ENCODE measurements at places on chromosomes 4 and X.

- DNase-seq: peak; percentile 33
These were observed at the start of gene COX7B for GRCh38 chrX:77899081-77899828. Gene COX7B, plus strand, starts transcription at chrX:77899468. Its CDS starts 86 bp downstream, at chrX:77899554.

- no peak for DNase-seq
These were observed 272.5 kb downstream of the ARHGAP10 start for GRCh38 chr4:148004228-148004857.

DNA sequence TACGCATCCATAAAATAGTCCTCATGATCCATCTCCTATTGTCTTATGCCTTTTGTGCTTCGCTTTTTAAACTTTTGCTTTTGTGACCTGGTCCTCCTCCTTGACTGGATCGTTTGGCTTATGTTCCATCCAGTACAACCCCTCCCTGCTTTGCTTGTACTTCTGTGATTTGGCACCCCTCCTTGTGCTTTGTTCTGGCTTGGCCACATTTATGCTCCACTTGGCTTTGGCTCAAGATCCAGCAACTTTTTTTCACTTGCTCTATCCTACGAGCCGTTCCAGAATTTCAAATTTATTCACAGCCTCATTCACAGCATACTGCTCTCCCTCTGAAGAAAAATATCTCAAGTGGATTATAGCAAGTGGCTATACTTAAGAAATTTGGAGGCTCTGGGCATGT is 28.0 kb upstream of the GLRA2 start:
- no peak for DNase-seq

DNA sequence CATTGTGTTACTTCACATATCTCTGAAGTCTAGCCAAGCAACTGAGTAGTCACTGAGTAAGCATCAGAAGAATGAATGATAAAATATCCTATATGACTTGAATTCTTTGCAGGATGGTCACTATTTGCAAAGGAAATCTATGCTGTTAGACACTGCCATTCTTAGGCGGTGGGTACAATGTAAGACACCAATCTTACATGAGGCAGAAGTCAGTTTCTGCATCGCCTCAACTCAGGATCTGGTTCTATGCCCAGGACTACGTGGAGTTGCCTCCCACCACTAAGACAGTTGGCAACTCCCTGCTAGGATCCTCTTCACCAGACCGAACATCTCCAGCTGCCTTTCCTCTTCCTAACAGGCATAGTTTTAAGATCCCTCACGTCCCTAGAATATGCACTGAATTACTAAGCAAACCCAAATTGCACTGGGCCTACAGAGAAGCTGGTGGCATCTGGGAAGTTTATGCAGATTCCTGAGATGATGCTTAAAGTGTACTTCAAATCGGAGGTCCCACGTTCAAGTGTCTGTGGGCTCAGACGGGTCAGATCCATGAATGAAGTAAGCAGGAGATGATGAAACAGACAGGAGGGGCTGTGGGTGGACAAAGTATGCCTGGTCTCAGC is 45.6 kb downstream of the SEL1L3 start:
- DNase-seq: no peak

DNA sequence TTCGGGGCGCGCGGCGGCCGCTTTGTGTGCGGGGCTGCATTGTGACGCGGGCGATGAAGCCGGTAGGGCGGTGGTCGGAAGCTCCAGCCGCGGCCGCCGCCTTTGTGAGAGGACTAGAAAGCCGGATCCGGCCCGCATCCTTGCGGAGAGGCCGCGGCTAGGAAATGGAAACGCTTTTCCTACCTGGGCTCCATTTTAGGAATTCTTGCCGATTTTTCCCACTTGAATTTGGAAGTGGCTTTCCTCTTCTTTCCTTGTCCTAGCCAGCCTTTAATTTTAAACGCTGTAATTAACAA is 708 bp downstream of the TMSB4X start:
- DNase-seq: no peak

DNA sequence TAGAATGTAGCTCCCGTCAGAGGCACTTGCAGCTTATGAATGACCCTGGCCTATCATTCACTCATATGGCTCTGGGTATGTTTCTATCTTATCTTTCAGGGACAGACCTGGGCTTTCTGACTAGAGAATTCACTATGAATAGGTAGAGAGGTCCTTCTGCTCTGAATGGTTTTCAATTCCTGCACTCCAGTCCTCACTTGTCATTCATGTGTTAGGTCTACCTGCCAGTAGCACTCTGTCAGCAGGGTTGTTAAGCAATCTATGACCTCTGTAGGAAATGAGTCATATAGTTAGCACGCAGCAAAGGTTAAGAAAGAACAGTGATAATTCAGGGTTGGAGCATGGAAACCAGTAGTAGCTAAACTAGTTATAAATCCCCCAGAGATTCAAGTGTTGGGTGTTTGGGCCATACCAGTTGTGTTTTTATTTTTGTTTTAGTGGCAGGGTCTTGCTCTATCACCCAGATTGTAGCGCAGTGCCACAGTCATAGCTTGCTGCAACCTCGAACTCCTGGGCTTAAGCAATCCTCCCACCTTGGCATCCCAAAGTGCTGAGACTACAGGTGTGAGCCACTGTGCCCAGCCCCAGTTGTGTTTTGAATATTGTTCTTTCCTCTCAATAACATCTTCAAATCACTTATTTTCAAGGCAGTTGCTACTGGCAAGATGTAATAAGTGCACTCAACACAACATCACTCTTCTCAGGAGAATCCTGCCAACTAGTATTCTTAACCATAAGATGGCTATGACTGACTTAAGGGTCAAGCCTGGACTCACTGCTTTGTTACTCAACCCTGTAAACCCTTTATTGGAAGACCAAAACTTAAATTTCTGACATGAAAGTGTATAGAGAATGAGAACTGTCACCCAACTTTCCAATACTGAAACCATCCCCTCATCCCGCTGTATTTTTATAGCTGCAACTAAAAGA is 25.1 kb downstream of the ARL13A start:
- no peak for DNase-seq

- DNase-seq: no peak
These were observed 1039.4 kb upstream of the IGFBP7 start for GRCh38 chr4:58149404-58150085.

- no peak for DNase-seq
These were observed 11.6 kb downstream of the ARHGAP24 start for GRCh38 chr4:85486425-85487086.

DNA sequence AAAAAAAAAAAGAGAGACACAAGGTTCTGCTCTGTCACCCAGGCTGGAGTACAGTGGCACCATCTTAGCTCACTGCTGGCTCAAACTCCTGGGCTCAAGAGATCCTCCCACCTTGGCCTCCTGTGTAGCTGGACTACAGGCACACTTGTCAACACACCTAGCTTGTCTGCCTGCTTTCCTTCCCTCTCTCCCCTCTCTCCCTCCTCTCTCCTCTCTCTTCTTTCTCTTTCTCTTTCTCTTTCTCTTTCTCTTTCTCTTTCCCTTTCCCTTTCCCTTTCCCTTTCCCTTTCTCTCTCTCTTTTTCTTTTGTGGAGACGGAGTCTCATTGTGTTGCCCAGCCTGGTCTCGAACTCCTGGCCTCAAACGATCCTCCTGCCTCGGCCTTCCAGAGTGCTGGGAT is 132.1 kb downstream of the DIPK2B start:
- no peak for DNase-seq

- DNase-seq: no peak
These were observed 709.7 kb downstream of the DMD start for GRCh38 chrX:32501606-32502005.

DNA sequence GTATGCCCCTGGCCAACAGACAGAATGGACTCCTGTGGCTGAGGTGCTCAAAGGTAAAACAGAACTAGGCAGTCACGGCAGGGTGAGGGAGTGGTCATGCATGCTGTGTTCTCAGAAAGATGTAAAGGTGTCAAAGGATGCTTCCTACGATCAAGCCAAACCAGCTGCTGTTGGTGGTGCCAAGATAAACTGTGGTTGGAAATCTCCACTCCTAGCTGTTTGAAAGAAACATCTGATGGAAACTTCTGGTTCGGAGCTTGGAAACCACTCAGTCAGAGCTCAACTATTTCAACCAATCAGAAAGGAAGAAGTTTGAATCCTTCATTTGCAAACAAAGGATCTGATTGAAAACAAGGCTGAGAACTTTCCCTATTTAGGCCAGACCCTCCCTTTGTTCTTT is 68.5 kb upstream of the DDX60 start:
- no peak for DNase-seq

DNA sequence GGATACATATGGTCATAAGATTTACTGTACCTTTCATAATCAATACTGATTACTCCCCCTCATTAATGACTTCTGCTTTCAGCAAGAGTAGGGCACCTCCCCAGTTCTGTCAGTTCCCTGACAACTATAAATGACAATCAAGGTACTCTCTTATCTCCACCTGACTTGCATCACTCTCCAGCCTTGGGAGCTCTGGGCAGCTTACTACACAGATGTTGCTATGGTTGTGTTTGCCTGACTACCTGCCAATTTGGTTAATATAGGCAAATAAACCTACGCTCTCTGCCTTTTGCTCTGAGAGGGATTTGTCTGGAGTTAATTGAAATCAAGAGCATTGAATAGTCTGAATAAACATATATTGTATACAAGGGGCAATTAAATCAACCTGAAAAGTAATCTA is 22.8 kb upstream of the MAP7D3 start:
- DNase-seq: no peak

DNA sequence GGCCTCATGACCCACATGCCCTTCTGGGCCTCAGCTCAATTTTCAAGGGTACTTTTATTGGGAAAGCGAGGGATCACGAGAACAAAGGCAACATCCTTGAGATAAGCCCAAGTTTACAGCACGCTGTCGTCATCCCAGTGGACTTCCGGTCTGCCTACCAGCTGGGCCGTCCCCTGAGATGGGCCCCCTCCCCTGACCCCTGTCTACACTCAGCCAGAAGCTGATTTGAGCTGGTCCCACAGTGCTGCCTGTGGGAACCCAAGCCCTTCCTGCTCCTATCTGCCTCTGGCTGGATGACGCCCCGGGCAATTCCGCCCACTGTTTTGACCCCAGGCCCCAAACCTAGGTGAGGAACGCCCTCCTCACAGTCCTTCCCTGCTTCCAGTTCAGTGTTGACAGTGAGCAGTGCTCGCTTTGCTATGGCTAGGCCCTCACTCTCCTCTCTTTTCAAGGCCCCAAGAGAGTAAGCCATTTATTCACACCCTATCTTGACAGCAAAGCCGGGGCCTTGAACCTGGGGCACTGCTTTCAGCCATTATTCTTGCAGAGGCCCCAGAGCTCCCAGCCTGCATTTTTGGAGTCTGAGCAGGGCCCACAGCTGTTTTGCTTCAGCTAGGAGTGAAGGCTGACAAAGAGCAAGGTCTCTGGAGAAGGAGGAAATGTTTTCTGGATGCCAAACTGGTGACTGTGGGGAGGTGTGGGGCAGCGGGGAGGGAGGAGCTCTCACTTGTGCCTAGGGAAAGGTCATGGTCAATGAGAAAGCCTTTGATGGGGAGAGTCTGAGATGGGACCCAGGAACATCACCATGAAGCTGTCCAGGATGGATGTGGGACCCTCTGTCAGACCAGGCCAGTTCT is 164.6 kb upstream of the BCOR start:
- no peak for DNase-seq

- DNase-seq: peak; percentile 29
These were observed 1.6 kb downstream of the KDM6A start for GRCh38 chrX:44874420-44875184.

GRCh38 chr4:1417522-1418390 is 11.5 kb upstream of the NKX1-1 start:
- DNase-seq: no peak

GRCh38 chr4:1411436-1412375 is 5.5 kb upstream of the NKX1-1 start:
- DNase-seq: no peak

DNA sequence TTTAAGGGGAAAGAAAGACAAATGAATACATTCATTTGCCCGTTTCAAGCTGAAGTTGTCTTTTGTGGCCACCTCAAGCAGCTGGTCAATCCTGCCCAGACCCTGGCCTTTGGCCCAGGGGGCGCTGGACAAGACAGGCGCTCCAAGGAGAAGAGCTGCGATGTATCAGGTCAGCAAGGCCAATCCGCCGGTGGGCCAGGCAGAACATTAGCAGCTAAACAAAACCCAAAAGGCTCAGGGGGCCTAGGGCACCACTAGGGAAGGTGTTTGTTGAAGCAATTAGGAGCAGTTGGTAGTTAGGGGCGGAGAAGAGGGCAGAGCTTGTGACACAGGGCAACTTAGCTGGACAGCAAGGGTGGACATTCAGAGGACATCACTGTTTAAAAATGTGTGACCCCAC is 60.8 kb upstream of the TMEM33 start:
- no peak for DNase-seq

DNA sequence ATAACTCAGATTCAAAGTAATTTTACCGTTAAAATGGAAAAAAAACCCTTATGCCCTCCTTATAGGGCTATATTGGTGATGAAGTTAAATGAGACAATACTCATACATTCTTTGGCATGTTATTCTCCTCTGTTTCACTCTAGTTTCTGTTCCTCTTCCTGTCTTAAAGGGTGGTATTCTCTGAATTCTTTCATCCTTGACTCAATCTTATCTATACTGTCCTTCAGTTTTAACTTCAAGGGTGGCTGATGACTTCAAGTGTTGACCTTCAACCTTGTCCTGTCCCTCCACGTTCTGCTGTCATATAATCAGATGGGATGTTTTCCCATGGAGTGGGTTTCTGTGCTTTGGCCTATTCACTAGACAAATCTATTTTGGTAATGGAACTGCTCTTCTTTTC is 44.0 kb downstream of the ZNF518B start:
- no peak for DNase-seq

- no peak for DNase-seq
These were observed 64.5 kb upstream of the PRPS1 start for GRCh38 chrX:107563824-107564223.

DNA sequence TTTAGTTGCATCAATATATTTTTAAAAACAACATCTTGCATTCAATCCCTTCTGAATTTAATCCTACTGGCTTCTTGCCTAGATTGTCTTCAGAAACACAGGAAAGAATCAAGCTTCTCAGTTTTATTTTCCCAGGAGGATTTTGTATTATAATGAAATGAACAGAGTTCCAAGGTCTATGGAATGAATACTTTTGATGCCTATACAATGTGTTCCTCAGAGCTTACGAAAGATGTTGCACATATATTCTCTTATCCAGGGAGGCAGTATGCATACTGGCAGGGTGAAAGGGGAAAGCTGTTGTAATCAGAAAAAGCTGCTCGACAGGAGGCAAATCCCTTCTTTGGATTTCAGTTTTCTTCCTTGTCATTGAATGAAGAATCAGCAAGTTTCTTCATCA is 8.8 kb downstream of the TMPRSS11D start:
- no peak for DNase-seq

DNA sequence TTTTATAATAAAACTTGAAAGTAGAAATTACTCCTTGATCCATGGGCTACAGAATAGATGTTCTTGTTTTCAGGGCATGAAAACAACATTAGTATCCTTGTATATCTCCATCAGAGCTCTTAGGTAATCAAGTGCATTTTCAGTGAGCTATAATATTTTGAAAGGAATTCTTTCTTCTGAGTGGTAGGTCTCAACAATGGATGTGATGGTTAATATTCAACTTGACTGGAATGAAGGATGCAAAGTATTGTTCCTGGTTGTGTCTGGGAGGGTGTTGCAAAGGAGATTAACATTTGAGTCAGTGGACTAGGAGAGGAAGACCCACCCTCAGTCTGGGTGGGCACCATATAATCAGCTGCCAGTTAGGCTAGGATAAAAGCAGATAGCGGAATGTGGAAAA is 100.1 kb downstream of the LCORL start:
- DNase-seq: no peak

- no peak for DNase-seq
These were observed 9.6 kb downstream of the DCX start for GRCh38 chrX:111402344-111402743.

GRCh38 chrX:37686996-37687395 is 1.4 kb downstream of the XK start:
- DNase-seq: no peak
